Sigmoid colon (tissue), 7 donors: ENCODE measurements at places on chromosomes 1 and 21. TPM values are rescaled to one million over a fixed set of nuclear protein-coding genes. Genes with fewer than 3 reads are reported as not detected.

DNA sequence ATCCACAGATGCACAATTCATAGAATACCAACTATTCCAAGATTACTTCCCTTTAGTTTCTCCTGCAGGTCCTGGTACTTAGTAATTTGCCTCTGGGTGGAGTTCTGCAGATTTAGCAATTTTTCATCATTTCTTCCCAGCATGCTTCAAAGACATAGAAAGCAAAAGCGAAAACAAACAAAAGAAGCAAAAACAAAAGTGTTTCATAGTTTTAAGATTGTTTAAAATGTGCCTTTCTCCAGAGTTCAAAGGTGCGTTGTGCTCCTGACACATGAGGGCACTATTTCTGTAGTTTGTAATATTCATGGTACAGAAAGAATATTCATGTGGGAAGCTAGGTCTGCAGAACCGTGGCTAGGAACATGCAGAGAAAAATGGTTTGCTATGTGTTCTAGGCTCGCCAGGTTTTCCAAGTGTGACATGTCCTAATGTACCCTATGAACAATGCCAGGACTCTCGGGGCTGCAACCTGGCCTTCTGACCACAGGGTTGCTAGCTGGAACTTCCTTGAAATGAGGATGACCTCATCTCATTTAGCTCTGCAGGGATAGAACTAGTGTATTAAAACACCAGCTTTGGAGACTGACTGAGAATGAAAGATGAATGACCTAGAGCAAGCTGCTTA is 30.0 kb upstream of the RCSD1 start:
- peaks cover 18% of the 10 kb centered on the region for H3K4me1 ChIP-seq
- no peaks in the 10 kb centered on the region for H3K27me3 ChIP-seq
- no peak overlapping the region for H3K27ac ChIP-seq
- no peak for DNase-seq

- no peaks in the 10 kb centered on the region for H3K36me3 ChIP-seq
- DNase-seq = no peak
- no peak overlapping the region for H3K4me3 ChIP-seq
Observed at GRCh38 chr1:202210385-202210784, 16.8 kb downstream of the LGR6 start.

LCE1D gene
- total RNA-seq = not detected

GRCh38 chr1:224809137-224809536 is 120.3 kb upstream of the DNAH14 start:
- H3K36me3 ChIP-seq = no peaks in the 10 kb centered on the region
- H3K4me3 ChIP-seq = no peak overlapping the region
- no peak for DNase-seq

DNA sequence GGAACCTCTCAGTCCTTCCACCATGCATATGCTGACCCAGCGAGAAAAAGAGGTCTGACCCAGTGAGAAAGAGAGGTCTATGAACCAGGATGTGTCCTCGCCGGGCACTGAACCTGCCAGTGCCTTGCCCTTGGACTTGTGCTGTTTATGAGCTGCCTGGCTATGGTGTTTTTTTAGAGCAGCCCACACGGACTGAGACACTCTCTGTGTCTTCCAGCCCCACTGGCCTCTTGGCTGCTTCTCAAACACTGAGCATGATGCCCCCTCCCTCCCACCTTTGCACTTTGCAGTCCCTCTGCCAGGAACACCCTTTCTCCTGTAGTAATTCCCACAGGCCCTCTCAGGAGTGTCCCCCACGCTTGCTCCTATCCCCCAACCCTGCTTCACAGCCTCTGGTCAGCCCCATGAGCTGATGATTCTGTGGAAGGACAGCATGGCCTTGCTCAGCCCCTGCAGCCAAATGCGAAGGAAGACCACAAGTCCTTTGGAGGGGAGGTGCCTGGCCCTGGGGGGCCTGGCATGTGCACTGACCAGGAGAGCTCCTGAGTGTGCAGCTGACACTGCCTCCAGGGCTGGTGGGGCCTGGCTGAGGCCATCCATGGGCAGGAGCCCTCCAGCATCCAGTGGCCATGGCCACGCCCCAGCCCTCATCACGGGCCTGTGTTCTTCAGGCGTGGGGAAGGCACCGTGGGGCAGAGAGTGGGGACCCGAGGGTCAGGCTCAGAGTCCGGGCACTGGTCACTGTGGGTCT is 23.8 kb downstream of the WNT3A start:
- H3K4me1 ChIP-seq = no peaks in the 10 kb centered on the region
- H3K27ac ChIP-seq = no peak overlapping the region
- DNase-seq = peak; percentile 50
